ENCODE measurements at places on chromosomes 2 and 18.

- DNase-seq, result no peak
These were observed 170.9 kb upstream of the SIX2 start for GRCh38 chr2:45180033-45180746.

DNA sequence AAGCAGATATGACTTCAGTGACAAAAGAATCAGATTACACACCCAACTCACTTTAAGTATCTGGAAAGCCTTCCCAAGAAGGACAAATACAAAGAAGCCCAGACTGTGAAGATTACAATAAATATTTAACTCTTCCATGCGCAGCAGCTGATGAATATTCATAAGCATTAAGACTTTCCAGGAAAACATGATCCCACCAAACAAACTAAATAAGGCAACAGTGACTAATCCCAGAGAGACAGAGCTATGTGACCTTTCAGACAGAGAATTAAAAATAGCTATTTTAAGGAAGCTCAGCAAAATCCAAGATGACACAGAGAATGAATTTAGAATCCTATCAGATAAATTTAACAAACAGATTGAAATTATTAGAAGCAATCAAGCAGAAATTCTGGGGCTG, 108.2 kb upstream of the UBE2E3 start:
- DNase-seq, result no peak

DNA sequence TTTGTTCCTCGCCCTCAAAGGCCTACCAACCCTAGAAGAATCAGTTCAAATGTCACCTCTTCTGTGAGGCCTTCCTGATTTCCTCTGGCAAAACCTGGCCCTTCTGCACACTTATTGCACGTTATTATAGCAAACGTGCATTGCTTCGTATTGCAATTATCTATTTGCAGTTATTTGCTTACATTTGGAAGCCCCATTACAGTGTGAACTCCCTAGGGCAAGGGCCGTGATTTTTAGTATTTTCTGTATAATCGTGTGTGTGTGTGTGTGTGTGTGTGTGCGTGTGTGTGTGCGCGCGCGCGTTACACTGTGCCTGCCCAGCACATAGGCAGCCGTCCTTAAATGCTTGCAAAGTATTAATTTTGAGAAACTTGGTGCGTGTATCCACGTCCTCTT, 460 bp upstream of the SEMA4F start:
- no peak for DNase-seq

GRCh38 chr2:85777441-85777861, 23.7 kb downstream of the ATOH8 start:
- no peak for DNase-seq

- no peak for DNase-seq
These were observed 527.2 kb upstream of the SOX11 start for GRCh38 chr2:5164776-5165525.

- no peak for DNase-seq
These were observed 182.2 kb upstream of the ZFP36L2 start for GRCh38 chr2:43408407-43409160.

DNA sequence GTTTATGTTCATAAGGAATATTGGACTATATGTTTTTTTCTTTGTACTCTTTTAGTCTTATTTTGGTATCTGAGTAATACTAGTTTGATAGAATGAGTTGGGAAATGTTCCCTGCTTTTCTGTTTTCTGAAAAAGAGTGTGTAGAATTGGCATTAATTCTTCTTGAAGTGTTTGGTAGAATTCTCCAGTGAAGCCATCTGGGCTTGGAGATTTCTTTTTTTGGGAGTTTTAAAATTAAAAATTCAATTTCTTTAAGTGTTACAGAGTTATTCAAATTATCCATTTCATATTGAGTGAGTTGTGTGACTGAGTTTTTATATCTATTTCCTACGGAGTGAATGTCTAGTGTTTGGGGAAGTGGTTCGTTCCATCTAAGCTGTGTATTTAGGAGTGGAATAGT, 80.6 kb upstream of the HS6ST1 start:
- no peak for DNase-seq

- DNase-seq, result no peak
These were observed 206.8 kb upstream of the MEIS1 start for GRCh38 chr2:66228128-66228547.

DNA sequence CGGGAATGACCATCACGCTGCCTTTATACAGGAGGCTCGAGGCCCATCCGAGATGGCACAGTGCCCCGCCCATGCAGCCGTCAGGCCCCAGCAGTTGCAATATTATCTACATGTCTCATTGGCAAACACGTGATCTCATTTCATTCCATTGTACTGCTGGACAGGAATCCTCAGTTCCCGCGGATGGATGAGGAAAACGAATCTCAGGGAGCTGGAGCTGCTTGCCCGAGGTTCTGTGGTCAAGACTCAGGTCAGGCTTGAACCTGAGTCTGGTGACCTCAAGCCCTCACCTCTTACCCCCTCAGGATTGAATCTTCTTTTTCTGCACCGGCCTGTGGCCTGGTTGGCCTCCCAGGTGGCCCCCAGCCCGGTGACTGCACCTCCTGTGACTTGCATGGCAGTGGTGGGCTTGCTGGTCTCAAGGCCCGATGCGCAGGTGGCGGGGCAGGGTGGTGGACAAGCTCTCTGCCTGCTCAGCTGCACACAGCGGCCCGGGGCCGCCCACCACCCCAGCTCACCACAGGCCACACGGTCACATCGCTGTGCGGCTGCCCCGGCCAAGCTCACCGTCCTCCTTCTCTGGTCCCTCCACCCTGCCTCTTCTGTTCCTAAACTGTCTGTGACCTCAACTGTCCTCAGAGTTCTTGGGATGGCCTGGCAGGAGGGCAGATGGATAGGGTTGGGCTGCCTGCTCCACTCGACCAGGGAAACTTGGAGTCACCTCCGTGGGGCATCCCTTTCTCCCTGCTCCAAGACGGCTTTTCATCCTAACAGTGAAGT, 52.0 kb upstream of the HS6ST1 start:
- no peak for DNase-seq

- DNase-seq, result no peak
These were observed 88.5 kb downstream of the RIF1 start for GRCh38 chr2:151498178-151498577.

GRCh38 chr2:182553483-182553882, 126.6 kb upstream of the PDE1A start:
- DNase-seq, result no peak

DNA sequence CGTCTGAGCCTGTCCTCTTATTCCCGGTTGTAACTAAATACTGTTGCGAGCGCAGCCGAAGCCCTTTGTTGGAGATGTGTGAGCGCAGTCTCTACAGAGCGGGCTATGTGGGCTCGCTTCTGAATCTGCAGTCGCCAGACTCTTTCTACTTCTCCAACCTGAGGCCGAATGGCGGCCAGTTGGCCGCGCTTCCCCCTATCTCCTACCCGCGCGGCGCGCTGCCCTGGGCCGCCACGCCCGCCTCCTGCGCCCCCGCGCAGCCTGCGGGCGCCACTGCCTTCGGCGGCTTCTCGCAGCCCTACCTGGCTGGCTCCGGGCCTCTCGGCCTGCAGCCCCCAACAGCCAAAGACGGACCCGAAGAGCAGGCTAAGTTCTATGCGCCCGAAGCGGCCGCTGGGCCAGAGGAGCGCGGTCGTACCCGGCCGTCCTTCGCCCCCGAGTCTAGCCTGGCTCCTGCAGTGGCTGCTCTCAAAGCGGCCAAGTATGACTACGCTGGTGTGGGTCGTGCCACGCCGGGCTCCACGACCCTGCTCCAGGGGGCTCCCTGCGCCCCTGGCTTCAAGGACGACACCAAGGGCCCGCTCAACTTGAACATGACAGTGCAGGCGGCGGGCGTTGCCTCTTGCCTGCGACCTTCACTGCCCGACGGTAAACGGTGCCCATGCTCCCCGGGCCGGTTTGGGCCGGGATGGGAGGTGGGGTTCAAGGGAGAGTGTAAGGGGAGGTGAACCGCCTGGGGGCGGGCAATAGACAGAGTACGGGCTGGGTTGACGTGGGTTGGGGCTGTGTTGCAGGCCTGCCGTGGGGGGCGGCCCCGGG, at the start of gene HOXD12:
Gene HOXD12, plus strand, starts transcription at position 68 of the 819 bp plus-strand sequence. Its CDS starts 7 bp downstream, at position 75.
- no peak for DNase-seq

- DNase-seq, result no peak
These were observed 98.7 kb downstream of the MMADHC start for GRCh38 chr2:149488706-149489440.

GRCh38 chr2:130754811-130755210, 529 bp upstream of the AMER3 start:
- DNase-seq, result no peak

DNA sequence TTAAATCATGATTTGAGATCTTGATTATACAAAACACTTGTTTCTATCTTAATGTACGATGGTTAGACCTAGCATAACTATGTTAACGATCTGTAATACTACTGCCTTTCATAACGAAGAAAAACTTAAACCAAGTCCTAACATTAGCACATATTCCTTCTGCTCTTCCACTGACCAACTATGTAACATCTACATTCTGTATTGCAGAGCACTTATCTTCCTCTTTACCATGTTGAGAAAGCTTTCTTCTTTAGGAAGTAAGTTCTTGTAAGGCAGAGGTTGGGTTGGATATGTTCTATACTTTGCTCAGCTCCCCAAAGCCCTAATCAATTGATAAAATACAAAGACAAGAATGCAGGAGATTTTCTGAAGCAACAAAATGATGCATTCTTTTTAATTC, 7.9 kb upstream of the ZNF407 start:
- DNase-seq, result no peak

- no peak for DNase-seq
These were observed 194.0 kb downstream of the ZNF407 start for GRCh38 chr18:74791501-74792194.

GRCh38 chr2:152505495-152505906, 170.5 kb downstream of the FMNL2 start:
- DNase-seq, result no peak

DNA sequence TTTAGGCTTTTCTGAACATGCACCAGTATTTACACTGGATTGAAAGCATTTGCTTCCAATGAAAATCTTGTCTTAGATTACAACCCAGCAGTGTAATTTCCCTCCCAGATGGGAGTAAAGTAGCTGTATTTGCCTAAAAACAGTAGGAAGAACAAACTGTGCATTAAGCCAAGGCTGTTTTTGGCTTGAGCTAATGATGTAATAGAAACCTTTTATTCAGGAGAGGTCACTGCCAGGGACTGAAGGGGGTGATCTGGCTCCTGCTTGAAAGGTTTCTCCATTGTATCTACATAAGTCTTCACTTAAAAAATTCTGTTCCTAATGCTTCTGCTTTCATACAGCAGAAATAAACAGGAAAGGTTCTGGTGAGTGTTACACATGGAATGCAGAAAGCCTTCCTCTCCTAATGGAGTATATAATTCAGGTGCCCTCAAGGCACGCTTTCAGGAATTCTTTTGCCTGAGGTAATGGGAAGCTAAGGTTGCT, 74.4 kb downstream of the MEIS1 start:
- no peak for DNase-seq

DNA sequence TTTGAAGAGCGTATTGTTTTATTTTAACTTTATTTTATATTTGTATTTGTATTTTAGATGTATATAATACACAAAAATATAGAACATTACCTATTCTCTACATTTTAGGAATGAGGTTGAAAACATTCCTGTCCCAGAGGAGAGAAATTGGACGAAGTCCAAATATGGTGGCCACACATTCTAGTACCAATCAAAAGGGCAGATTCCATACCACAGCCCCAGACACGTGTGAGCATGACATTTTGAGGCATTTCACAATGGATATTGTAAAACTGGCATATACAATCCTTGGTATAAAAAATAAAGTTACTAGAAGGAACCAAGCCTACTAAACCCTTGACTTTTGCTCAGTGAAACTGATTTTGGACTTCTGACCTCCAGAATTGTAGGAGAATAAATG, 50.6 kb downstream of the C2orf76 start:
- DNase-seq, result no peak

DNA sequence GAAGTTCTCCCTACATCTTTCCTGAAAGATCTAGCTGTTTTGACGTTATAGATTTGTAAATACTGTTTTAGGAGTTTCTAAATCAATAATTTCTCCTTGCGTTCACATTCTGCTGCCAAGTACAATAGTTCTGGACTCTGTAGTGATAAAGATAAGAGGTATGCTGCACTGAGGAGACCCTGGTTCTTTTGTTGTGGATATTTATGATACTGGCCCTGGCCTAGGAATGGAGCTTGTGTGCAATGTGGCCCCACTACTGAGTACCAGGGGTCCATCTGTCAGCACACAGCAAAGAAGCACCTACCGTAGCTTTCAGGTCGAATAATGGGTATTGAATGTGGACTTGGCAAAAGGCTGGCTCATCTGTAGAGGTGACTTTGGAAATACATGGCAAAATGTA, 85.0 kb downstream of the MAP3K20 start:
- no peak for DNase-seq

GRCh38 chr18:72161691-72162090, 382.5 kb downstream of the CBLN2 start:
- DNase-seq, result no peak

DNA sequence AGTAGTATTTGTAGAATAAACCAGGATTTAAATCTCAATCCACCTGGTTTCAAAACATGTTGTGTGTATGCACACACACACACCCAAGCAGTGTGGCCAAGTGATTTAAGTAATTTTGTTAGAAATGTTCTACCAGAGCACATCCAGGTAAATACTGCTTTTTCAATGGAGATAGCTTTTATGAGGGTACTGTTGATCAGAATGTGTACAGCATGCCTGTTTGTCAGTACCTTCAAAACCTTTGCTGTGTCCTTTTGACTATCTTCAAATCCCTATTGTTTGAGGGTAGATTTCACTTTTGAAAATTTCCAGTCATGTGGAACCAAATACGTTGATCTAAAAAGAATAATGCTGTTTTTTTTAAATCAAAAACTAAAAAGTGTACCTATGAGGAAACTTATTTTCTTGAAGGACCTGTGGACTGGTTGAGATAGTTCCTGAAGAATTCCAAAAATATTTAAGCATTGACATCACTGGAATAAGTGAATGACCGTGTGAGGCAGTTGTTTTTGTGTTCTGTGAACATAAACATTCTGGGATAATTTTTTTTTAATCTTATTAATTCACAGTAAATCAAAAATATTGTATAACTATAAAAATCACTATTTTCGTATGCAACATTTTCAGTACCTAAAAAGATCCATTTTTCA, 70.9 kb downstream of the PTRHD1 start:
- DNase-seq, result no peak

DNA sequence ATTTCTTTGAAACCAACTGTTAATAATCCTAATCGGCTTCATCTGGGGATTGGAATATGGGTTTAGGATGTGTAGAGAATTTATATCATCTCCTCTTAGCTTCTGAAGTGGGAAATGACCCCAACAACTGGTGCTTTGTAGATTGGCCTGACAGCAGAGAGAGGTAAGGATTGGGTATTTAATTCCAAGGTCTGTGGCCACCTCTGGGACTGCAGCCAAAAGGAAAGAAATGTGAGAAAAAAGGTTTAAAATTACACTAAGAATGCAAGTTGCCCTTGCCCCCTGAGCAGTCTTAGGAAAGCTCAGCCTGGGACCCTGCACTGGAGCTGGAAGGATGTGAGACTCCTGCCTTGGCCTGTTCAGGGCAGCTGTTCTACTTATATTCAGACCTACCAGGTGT, 157.1 kb downstream of the FTCDNL1 start:
- DNase-seq, result no peak

GRCh38 chr18:6950641-6951040, 167.0 kb downstream of the LAMA1 start:
- DNase-seq, result no peak

GRCh38 chr2:204018717-204019116, 82.2 kb downstream of the ICOS start:
- DNase-seq, result no peak

- DNase-seq, result no peak
These were observed 59.0 kb downstream of the SPRED2 start for GRCh38 chr2:65373365-65373918.

GRCh38 chr2:106816974-106817373, 69.0 kb downstream of the ST6GAL2 start:
- no peak for DNase-seq

Data from stimulated activated CD4-positive, alpha-beta T cell treated with anti-CD3 and anti-CD28 coated beads, Interleukin-1b, Interleukin-23, amount 100 ng/mL, for 24 hours (primary cell).